ENCODE measurements at places on chromosomes 6 and 20. TPM values are rescaled to one million over a fixed set of nuclear protein-coding genes. Genes with fewer than 3 reads are reported as not detected.

The EDN3 gene
- 5.2 TPM for polyA plus RNA-seq

The TNFRSF21 gene
- 29.1 TPM for polyA plus RNA-seq

The SDCBP2 gene
- 3.3 TPM for polyA plus RNA-seq

The RIMS1 gene
- 2.4 TPM for polyA plus RNA-seq

The TMC2 gene
- polyA plus RNA-seq: 0.38 TPM

The EYS gene
- polyA plus RNA-seq: 0.70 TPM

The SLPI gene
- polyA plus RNA-seq: 1.3 TPM

The TSPO2 gene
- 0.86 TPM for polyA plus RNA-seq

The PSMB1 gene
- polyA plus RNA-seq: 185 TPM

The NR2E1 gene
- not detected for polyA plus RNA-seq

DNA sequence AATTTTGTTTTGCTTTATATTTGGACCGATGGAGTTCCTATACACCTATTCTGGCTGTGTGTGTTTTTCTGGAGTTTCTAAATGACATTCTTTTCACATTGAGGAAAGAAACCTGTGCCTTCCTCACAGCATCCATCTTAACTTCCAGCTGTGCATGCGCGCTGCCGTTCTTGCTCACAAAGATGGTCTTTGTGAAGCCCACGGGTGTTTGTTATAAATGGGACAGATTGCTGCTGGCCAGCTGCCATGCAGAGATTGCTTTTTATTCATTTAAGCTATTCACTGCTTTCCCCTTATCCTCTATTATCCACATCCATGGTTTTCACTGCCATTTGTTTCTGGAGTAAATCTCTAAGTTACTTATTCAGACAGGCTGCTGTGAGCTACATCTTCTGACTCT, 54.2 kb downstream of the SYNDIG1 start:
- no peak for DNase-seq

DNA sequence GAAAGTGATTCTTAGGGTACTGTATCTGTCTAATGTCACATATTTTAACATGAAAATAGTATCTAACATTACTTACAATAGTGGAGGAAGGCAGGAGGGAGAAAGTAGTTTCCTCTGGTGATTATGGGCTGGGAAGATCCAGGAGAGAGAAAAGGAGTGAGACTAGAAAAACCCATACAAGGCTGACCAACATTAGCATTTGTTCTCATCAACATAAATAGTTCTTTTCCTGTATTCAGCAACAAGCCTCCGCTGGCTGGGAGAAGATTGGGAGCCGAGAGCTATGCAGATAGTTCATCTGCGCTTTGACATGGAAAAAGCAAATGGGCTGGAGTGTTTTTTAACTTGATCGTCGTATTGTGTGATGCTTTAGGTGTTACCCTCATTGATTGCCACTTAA, 239.4 kb downstream of the PHACTR1 start:
- DNase-seq: no peak

DNA sequence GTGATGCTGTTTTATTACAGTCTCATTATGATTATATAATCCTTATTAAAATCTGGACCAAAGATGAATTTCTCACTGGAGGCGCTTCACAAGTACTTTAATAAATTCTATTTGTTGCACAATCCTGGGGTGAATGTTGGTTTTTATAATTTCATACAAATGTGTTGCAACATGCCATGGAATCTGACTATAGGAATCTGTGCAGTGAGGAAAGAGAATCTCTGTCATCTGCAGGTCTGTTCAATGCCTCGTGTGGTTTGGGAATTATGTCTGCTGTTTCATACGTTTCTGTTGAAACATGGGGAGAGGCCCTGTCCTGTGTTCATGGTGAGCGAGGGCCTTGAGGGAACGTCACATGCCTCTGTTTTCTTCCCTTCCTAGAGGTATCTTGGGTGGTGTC, 277.3 kb downstream of the CDH4 start:
- DNase-seq: no peak

- DNase-seq: no peak
These were observed 165.7 kb upstream of the OLIG3 start for GRCh38 chr6:137659871-137660270.

- DNase-seq: no peak
These were observed 538.0 kb upstream of the ID4 start for GRCh38 chr6:19299129-19299528.

GRCh38 chr6:155832596-155832995, 377.0 kb upstream of the NOX3 start:
- DNase-seq: no peak

DNA sequence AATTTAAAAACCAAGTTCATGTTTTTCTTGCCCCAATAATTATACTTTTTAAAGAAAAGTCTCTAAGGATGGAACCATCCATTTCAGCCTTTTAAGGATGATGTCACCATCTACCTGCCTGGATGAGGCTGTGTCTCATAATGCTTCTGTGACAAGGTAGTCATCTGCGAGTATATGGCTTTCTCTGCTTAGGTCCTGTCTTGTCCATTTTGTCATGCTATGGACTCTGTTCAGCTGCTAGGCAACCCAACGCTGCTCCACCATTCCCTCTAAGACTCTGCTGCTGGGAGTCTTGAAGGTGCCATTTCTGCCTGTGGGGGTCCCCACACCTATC, 459.8 kb upstream of the RUNX2 start:
- DNase-seq: no peak

GRCh38 chr6:71222671-71223070, 65.9 kb upstream of the OGFRL1 start:
- no peak for DNase-seq

- DNase-seq: no peak
These were observed 10.4 kb upstream of the FRMD1 start for GRCh38 chr6:168089186-168090063.

DNA sequence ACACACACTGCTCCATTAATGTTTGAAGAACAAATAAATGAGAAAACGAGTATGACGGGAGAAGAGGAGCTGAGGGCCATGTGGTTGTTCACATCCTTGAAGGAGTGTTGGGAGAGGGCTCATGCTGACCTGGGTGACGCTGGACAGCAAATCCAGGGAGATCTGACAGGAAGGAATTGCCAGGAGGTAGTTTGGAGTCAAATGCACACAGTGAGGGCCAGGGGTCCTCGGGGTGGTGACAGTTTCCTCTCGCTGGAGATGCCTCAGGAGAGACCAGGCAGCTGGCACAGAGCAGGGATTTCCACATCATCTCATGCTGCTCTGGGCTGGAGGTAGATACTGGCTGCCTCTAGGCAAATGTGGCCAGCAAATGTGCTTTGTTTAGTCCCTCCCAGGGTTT, 2.0 kb upstream of the TMEM181 start:
- DNase-seq: no peak

DNA sequence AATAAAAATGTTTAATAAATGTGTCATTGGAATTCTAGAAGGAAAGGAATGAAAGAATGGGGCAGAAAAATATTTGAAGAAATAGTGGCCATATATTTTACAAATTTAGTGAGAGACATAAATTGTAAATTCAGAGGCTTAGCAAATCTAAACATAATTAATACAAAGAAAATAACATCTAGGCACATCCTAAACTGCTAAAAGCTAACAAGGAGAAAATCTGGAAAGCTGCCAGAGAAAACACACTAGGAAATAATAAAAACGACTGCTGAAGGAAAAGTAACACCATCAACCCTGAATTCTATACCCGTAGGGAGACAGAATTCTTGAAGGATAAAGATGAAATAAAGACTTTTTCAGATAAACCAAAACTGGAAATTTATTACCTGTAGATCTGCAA, 23.8 kb downstream of the CYB5R4 start:
- DNase-seq: no peak

- no peak for DNase-seq
These were observed 66.7 kb downstream of the SYNDIG1 start for GRCh38 chr20:24535941-24536730.

GRCh38 chr20:21225215-21225947, 77.8 kb upstream of the XRN2 start:
- no peak for DNase-seq

DNA sequence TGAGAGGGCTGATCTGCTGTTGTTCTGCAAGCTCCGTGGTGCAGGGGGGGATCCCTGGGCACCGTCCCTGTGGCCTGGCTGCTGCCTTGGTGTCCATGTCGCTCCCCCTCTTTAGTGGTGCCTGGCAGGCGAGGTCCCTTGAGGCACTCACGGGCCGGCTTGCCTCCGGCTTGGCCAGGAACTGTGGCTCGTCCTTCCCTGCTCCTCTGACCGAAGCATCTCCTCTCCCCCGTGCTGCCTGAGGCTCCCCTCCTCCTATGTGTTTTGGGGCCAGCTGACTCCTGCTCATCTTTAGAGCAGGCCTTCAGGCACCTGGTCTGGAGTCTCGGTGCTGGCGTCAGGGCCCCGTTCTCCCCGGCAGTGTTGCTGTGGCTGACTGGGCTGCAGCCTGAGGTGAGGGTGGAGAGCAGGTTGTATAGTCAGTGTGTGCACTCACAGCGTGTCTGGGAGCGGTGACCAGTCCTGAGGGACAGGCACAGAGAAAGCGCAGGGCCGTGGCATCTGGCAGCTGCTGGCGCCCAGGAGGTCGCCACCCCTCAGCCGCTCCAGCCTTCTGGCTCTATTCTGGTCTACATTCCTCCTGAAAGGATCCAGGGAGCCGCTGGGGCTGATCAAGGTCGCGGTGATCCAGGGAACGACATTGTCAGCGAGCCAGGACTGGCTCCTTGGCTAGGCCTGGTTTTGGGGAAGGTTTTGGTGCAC, 43.7 kb downstream of the PYGB start:
- no peak for DNase-seq

DNA sequence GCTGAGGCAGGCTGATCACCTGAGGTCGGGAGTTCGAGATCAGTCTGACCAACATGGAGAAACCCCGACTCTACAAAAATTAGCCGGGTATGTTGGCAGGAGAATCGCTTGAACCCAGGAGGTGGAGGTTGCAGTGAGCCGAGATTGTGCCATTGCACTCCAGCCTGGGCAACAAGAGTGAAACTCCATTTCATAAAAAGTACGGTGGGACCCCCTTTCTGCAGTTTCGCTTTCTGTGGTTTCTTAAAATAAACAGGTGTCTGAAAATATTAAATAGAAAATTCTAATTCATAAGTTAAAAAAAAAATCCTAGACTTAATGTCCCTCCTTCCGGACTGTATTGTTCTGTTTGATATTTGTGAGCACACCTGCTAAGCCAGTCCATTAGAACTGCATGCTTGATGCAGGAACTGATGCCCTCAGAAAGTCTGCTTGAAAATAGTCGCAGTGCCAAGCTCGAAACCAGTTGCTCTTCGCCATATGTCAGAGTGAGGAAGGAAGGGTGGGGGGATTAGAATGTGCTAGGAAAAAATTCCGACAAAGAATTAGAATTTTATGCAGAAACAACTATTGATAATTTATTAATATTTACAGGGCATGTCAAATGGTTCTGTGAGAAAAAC, 85.9 kb downstream of the JARID2 start:
- DNase-seq: no peak

- DNase-seq: no peak
These were observed 51.1 kb downstream of the STAU1 start for GRCh38 chr20:49136817-49137571.

GRCh38 chr6:36769676-36770499, 69.4 kb downstream of the CPNE5 start:
- no peak for DNase-seq

- no peak for DNase-seq
These were observed 18.2 kb upstream of the MRGBP start for GRCh38 chr20:62778058-62778457.

DNA sequence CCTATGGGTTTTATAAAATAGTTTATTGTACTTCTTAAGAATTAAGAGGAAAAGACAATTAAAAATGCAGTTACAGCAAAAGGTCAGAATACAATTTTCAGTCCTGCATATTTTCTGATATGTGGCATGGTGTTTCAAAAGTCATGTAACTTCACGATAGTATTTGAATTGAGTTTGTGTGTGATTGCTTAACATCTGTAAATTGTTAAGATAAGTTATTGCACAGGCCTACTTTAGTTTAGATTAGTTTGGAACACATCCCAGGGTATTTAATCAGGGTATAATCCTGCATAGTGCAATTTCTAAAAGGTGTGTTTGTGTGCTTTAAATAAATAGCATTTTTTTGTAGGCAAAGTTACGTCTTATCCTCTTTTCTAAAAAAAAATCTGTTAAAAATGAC, 289.6 kb downstream of the RIMS1 start:
- DNase-seq: no peak

DNA sequence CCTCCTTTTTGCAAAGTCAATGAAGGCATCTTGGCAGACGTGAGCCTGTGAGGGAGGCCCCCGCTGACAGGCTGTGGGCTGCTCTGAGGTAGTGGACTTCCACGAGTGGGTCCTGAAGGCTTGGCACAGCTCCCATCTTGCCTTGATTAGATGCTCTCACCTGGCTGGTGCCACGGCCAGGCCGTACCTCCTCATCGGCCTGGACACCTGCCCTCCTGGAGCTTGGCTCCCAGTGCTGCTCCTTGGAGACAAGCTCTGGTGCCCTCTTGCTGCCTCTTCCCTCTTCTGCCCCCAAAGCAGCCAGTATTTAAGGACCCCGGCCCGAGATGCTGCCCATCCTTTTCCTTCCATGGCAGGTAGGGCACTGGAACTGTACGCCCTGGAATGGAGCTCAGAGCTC, 93.5 kb downstream of the ERMARD start:
- no peak for DNase-seq

GRCh38 chr6:38955861-38956260, 92.7 kb upstream of the GLP1R start:
- no peak for DNase-seq

DNA sequence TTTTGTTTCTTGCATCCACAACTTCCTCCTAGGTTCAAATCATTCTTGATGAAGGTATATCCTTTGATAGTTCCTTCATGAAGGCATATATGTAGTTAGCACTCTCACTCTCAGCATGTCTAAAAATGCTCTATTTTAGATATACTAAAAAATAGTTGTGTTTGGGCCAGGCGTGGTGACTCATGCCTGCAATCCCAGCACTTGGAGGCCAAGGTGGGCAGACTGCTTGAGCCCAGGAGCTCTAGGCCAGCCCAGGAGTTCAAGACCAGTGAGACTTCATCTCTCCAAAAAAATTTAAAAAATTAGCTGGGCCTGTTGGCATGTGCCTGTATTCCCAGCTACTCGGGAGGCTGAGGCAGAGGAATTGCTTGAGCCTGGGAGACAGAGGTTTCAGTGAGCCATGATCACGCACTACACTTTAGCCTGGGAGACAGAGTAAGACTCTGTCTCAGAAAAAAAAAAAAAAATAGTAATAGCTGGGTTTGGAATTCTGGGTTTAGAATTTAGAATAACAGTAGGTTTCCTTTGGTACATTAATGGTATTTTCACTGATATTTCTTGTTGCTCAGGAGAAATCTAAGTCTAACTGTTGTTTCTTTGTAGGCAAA, 7.0 kb downstream of the SERAC1 start:
- DNase-seq: no peak

DNA sequence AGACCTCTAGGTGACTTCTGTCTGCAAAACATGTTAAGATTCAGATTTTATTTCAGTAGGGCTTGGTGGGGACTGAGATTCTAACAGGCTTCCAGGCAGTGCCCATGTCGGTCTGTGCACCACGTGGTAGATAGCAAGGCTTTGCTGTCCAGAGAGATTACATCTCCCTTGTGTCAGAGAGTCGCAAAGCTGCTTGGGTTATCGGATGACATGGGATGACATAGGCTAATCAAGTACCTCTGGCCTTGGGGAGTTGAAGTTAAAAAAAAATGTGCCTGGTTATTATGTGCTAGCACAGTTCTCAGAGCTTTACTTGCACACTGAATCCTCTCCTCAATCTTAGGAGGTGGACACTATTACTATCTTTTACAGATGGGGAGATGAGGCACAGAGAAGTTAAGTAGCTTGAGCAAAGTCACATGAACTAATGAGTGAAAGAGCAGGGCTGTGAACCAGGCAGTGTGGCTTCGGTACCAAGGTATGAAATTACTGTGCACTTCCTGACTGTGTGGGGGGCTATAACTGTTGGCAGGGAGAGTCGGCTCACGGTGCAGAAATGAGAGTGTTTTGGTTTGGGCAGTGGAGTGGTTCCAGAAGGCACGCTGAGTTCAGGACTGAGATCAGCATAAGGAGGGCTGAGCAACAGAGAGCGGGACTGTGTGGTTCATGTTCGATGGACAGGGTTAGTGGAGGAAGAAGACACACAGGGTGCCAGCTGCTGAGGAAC, 41.1 kb downstream of the FARS2 start:
- no peak for DNase-seq

Measured in renal cortex interstitium (tissue), 15 donors.